ENCODE measurements at places on chromosomes 1 and 21.

DNA sequence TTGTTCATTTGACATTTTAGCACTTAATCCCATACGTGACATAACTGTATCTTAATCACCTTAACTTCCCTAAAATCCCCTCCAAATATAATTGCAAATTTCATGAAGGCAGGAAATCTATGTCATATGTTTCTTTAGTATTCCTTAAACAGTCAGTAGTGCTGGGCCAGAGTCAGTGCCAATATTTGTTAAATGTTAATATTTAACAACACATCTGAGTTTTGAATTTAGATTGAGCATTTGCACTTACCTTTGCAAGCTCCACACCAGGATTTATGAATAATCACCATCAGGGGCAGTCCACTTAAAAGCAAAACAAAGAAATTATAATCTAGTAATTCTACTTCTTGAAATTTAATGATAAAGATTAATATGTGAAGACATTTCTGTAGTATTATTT is 5.3 kb downstream of the KTI12 start:
- no peak for DNase-seq

GRCh38 chr1:237115035-237115434 is 73.1 kb downstream of the RYR2 start:
- no peak for DNase-seq

- no peak for DNase-seq
Measured at GRCh38 chr1:17375651-17376050, 3.7 kb downstream of the PADI6 start.

DNA sequence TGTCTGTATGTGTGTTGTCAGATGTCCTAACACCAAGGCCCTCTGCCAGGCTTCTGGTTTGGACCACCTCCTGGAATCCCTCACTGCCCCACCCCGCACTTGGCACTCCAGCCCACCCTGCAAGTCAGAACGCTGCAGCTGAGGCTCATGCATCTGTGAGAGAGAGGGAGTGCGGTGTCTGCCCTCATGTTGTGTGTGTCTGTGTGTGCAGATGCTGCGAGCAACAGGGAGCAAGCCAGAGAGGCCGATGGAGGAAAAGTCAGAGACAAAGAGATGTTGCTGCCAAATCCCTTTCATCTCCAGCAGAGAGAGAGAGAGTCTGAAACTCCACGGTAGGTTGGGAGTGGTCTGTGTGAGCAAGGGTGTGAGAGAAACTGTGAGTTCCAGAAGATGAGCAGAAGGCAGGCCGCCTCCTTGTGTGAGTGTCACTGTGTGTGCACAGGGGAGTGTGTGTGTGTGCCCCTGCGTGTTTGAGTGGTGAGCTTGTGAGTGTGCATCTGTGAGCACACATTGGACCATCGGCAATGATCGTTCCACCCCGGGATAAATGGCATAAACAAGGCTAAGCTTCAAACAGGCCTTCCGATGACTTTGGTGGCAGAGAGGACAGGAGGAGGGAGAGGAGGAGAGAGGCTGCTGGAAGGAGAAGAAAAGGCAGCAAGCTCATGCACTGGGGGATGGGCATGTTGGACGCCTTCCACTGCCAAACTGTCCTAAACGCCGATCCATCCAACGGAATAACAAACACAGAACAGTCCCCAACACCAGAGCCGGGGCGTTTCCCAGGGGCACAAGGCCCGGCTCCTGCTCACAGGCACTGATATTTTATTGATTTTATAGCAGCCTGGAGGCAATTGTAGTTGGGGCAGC is 99.2 kb upstream of the GRIK3 start:
- no peak for DNase-seq

GRCh38 chr1:6497215-6497866 is 5.9 kb upstream of the PLEKHG5 start:
- peak; percentile 21 for DNase-seq

- no peak for DNase-seq
Measured at GRCh38 chr1:36322786-36323635, 434 bp downstream of the EVA1B start.

GRCh38 chr1:230681599-230681998 is 32.3 kb downstream of the AGT start:
- no peak for DNase-seq

- DNase-seq, result no peak
Measured at GRCh38 chr1:232383455-232384123, 246.3 kb downstream of the SIPA1L2 start.

- no peak for DNase-seq
Measured at GRCh38 chr1:42429603-42430002, 26.2 kb downstream of the ZMYND12 start.

Data from stimulated activated CD4-positive, alpha-beta T cell treated with anti-CD3 and anti-CD28 coated beads, Interleukin-15, amount 100 ng/mL, for 1 hour (primary cell).